DMS79 (cell line): ENCODE measurements at places on chromosomes 3 and 15.
A peak's percentile ranks its signal among the peaks of the same experiment; 100 is the strongest.

- DNase-seq: no peak
Observed at GRCh38 chr3:171718493-171719185, 91.6 kb downstream of the PLD1 start.

DNA sequence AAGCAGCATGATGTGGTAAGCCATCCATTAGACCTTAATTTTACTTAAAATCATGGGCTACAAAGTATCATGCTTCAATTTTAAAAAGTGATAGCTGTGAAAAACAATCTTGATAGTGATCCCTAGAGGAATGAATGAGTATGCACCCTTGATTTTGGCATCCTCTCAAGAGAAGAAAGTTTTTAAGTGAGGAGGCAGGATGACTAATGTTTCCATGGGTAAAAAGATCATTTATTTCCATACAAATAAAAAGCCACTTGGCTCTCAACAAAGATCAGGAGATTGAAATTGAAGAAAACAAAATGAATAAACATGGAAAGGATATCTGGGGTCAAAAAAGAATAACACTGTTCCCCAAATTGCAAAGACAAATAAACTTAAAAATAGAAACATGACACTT is 305.4 kb downstream of the MEX3B start:
- no peak for DNase-seq

DNA sequence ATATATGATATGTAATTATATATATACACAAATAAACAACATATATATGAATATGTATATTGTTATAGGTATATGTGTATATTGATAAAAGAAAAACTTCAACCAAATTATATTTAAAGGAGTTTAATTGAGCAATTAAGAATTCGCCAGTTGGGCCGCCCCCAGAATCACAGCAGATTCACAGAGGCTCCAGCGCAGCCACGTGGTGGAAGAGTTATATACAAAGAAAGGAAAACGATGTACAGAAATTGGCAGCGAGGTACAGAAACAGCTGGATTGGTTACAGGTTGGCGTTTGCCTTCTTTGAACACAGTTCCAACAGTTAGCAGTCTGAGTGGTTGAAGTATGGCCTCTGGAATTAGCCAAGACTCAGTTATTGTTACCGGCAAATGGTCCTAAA is 137.3 kb upstream of the SLC24A5 start:
- no peak for DNase-seq

DNA sequence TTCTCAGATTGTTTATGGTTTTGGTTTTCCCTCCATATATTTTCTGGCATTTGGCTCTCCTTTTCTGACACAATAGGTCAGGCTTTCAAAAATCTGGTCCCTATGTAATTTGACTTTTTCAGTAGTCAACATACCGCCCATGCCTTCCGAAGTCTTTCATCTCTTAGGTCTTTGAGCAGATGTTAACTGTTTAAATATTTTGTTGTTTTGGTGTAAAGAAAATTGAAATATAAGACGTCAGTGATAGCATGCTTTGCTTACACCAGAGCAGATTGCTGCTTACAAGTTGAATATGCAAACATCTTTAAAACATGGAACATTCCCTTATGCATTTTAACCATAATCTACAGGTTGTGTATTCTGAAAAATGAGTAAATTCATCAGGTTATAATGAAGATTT is 233.0 kb downstream of the PTPRG start:
- DNase-seq: no peak

GRCh38 chr3:46713898-46714552 is 3.6 kb downstream of the PRSS50 start:
- DNase-seq: peak; percentile 6

DNA sequence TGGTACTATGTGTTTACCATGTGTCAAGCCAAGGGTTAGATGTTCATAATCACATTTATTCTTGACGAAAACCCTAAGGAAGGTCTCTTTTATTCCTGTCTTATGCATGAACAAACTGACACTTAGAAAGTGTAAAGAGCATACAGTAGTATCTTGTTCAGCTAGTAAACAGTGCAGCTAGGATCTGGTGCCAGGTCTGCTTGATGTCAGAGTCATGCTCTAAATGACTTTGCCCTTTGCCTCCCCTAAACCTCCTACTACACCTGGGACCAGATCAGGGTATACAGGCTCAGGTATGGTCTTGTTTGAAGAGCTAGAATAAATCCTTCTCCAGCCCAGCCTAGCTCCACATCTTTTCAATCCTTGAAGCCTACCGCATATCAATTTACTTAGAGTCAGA is 232.4 kb downstream of the ADAMTSL3 start:
- no peak for DNase-seq

DNA sequence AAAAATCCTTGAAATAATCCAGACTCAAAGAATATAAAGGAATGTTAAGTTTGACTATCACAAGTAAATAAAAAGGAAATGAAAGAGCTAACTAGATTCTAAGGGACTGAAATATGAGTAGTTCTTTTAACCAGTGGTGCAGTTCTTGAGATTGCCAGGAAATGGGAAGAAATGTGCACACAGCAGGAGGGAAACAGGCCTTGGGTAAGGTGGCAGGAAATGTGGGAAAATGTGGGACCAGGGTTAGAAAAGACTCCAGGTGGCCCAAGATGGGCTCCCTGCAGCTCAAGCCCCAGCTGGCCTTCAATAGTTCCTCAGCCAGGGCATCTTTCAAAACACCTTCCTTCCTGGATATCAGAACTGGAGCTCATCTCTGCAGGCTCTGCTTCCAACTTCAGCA is 181.3 kb downstream of the ISL2 start:
- no peak for DNase-seq

- DNase-seq: no peak
Observed at GRCh38 chr3:180860180-180860858, 52.2 kb upstream of the FXR1 start.

- DNase-seq: no peak
Observed at GRCh38 chr15:69096196-69096595, 64.2 kb upstream of the GLCE start.

DNA sequence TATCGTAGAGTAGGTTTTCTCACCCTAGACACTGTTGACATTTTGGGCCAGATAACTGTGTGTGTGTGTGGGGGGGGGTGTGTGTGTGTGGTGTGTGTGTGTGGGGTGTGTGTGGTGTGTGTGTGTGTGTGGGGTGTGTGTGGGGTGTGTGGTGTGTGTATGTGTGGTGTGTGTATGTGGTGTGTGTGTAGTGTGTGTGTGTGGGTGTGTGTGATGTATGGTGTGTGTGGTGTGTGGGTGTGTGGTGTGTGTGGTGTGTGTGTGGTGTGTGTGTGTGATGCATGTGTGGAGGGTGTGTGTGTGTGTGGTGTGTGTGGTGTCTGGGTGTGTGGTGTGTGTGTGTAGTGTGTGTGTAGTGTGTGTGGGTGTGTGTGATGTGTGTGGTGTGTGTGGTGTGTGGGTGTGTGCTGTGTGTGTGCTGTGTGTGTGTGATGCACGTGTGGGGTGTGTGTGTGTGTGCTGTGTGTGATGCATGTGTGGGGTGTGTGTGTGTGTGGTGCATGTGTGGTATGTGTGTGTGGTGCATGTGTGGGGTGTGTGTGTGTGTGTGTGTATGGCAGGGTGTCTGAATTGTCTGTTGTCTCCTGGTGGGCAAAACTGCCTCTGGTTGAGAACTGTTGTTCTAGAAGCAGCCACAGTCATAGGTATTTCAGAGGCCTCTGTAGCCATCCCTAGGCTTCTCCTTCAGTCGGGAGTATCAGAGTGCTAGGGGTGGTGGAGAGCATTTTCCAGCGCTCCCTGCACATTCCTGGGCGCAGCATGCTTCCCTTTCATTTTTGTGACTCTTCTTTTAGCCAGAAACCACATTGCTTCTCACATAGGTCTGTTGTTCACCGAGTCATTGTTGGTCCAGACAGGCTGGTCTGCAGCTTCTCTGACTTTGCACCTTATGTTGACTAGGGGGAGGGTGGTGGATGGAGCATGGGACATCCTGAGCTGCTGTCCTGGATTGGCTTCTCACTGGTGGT is 84.4 kb downstream of the THSD4 start:
- no peak for DNase-seq

GRCh38 chr15:43735416-43735815 is 10.8 kb upstream of the PDIA3 start:
- no peak for DNase-seq

GRCh38 chr3:71005702-71006321 is 577.7 kb downstream of the FOXP1 start:
- DNase-seq: no peak

DNA sequence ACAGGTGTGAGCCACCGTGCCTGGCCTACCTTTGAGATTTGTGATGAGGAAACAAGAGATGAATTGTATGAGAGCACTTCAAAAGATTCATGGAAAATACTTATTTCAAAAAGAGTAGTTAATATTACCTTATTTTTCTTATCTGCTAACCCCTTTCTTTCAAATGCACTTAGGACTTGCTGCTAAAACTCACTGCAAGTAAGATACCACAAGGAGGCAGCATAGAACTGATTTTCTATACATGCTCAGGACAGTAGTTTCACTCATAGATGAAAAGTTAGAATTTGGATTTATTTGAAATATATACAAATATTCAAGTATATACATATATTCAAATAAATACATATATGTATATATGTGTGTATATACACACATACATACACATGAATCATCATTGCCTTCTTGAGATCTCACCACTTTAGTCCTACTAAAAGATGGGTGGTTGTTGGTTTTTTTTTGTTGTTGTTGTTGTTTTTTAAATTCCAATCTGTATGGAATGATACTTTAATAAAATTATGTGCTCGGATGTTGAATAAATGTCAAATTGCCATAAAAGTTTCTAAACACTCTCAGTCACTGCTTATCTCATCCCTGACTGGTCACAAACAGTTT is 2.4 kb downstream of the CCNDBP1 start:
- DNase-seq: no peak

DNA sequence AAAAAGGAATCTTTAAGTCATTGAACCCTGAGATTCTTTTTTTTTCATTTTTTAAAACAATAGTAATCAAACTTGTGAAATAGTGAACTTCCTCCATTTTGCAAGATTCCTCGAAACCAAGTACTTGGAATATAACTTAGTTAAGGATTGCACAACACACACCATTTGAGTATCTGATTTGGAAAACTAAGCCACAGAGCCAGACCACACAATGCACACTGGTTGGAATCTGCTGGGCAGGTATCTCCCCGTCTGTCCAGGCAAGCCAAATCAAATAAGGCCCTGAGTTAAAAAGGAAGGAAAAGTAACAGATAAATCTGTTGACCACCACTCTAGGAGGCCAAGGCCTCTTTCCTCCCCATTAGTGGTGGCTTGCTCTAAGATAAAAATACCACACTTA is 177.5 kb upstream of the ICE2 start:
- no peak for DNase-seq
